KG1 (cell line): ENCODE measurements at places on chromosomes 2 and 18.

DNA sequence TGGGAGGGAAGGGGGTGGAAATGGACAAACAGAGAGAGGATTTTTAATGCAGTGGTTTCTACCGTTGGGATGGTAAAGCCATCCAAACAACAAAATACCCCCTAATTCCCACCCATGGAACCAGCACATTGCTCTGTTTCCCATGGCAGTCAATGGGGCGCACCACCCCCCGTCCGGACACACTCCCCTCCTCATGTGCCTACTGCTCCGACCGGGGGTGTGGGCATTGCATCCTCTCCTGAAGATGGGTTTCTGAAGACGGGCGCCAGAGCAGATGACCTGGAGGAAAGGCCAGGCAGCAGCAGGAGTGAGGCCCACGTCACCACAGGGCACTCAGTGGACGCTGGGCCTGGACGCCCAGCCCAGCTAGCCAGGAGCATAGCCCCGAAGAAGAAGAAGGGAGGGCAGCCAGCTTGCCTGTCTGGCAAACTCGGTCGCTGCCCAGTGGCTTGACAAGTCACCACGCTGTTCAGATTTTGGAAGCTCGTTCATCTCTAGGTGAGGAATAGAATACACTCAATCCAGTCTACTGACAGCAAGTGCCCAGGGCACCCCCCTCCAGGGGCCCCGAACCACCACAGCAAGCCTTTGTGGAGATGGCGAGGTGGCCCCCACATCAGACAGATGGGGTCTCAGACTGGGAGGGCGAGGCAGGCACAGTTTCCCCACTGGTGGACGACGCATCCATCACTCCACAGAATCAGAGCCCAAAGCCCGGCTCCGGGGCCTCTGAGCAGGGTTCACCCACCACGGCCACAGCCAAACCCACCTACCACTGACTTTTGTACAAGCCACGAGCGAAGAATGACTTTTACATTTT, 296.2 kb upstream of the SALL3 start:
- DNase-seq: no peak

GRCh38 chr2:10212827-10213226, 89.9 kb upstream of the HPCAL1 start:
- no peak for DNase-seq

DNA sequence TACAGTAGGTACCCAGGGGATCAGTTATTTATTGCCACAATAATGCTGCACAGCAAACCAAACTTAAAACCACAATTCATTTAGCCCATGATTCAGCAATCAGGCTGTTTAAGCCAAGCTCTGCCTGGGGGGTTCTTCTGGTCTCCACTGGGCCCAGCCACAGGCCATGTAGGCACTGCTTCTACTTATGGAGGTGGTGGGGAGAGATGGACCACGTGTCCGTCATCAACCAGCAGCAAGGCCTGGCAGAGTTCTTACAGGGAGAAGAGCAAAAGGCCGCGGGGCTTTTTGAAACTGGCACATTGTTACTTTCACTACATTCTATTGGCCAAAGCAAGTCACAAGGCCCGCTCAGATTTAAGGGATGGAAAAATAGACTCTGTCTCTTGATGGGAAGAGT, 76.3 kb upstream of the DAPL1 start:
- no peak for DNase-seq

GRCh38 chr2:28577791-28578680, 82.2 kb downstream of the PLB1 start:
- DNase-seq: no peak

GRCh38 chr18:57629422-57629821, 7.8 kb upstream of the NARS1 start:
- DNase-seq: no peak

DNA sequence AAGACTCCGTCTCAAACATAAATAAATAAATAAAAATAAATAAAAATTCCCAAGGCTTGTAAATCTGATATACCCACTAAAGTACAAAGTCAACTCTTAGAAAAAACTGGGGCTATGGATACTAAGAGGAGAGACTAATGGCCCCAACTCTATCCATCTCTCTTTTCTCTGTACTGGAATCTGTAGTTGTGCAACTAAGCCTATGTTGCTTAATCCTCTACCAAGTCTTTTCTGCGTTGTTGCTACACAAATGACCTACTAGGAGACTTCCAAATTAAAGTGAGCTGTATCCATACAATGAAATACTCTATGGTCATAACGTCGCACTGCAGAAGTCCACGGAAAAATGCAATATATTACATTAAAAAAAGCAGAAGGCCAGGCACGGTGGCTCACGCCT, 8.1 kb downstream of the MRPS5 start:
- DNase-seq: no peak

DNA sequence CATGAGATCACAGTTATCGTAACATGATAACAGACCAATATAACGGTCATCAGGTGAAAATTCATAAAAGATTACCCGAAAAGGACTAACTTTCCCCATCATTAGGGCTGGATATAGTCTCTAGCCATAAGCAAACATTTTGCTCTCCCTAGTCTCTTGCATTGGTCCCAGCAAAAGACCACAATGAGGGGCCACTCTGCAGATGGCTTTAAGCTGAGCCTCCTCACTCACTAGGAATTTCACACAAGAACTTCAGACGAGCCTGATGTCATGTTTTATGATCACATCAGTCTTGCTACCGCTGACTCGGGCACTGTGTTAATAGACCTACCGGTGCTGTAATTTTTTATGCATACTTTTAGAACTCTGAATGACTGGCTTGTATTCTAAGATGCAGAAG, 35.2 kb downstream of the STK17B start:
- no peak for DNase-seq

DNA sequence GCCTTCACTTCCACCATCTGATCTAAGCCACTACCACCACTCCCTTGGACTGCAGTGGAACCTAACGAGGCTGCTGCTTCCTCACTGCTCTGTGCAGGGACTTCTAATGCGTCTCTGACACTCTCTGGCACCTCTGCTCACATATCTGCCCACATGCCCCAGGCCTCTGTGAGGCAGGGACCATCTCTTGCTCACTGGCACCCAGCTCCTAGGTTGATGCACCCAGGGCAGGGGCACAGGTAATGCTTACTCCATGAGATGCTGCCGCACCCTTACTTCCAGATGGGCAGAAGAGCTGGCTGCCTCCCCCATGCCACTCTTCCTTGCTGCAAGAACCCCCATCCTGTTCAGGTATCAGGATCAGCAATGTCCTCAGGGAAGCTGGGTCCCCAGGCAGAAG, 294.0 kb upstream of the HS6ST1 start:
- no peak for DNase-seq

GRCh38 chr18:4198956-4199355, 256.2 kb downstream of the DLGAP1 start:
- DNase-seq: no peak

- no peak for DNase-seq
Measured at GRCh38 chr2:14550658-14551057, 81.9 kb upstream of the LRATD1 start.

GRCh38 chr2:41000374-41000773, 548.5 kb upstream of the SLC8A1 start:
- DNase-seq: no peak

GRCh38 chr2:45898819-45899218, 247.3 kb downstream of the PRKCE start:
- no peak for DNase-seq

GRCh38 chr2:1800716-1801388, 56.5 kb upstream of the PXDN start:
- DNase-seq: no peak

DNA sequence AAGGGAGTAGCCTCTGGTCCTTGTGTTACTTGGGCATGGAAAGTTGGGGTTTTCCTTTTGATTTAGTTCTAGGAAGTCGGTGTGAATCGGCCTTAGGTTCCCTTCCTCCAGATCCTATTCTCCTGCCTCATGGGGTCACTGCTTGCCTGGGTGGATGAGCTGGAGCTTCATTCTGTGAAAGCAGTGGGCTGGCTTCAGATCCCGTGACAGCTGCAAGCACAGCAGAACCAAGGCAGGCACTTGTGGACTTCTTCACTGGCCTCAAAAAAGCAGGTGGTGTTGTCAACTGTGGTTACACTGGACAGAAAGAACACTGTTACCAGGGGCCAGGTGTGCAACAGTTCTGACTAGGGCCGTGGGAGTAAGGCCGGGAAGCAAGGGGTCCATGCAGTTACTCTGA, 243.4 kb downstream of the LDLRAD4 start:
- no peak for DNase-seq

DNA sequence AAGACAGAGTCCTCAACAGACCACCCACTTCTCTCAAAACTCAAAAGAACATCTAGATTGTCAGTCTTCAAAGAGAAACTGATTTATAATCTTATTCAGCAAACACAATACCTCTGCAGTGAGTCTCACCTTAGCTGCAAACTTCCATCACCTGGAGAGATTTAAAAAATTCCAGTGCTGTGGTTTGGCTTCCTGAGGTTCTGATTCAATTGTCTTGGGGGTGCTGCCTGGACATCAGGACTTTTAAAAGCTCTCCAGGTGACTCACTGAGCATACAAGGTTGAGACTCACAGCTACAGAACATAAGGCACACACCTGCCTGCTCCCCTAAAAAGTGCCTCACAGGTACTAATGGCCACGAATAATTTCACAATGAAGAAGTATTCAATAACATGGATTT, 40.3 kb downstream of the RNF152 start:
- no peak for DNase-seq

DNA sequence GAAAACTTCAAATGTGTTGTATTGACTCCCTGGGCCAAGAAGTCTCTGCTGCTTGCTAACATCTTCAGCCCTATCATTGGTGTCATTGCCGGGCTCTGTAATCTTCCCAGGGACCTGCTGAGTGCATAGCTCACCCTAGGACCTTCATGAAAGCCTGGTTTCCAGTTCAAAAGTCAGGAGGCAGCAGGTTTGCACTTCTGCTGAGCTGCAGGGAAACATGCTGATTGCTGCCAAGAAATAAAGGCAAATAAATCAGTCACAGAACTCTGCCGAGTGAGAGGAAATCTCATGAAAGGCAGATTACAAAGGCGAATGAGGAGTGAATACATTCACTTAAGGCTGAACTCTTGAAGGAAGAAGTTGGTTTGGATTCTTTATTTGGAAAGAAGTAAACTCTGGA, 1947.6 kb upstream of the CELF4 start:
- DNase-seq: no peak

DNA sequence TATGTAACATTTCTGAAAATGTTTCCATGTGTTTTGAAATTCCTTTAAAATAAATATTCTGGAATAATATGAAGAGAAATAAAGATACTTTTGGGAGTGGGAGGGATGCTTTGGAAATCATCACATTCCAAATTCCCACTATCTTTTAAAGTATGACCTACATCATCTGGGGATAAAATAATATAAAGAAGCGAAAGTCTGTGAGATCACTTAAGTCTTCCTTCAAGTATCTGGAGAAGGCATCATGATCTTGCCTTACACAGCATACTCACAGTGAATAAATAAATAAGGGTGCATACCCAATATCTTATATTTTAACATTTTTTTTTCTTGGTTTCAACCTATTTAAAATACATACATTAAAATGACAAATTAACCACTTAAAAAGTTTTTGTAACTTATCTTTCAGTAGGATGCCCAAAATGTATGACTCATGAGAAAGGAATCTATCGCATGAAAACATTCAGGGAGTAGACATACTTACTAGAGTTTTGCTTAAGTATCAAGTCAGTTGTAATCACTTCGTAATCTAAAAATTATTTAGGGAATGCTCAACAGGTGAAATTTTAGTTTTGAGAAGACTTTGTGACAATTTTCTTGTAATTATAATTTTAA, 248.3 kb upstream of the COL3A1 start:
- DNase-seq: no peak

DNA sequence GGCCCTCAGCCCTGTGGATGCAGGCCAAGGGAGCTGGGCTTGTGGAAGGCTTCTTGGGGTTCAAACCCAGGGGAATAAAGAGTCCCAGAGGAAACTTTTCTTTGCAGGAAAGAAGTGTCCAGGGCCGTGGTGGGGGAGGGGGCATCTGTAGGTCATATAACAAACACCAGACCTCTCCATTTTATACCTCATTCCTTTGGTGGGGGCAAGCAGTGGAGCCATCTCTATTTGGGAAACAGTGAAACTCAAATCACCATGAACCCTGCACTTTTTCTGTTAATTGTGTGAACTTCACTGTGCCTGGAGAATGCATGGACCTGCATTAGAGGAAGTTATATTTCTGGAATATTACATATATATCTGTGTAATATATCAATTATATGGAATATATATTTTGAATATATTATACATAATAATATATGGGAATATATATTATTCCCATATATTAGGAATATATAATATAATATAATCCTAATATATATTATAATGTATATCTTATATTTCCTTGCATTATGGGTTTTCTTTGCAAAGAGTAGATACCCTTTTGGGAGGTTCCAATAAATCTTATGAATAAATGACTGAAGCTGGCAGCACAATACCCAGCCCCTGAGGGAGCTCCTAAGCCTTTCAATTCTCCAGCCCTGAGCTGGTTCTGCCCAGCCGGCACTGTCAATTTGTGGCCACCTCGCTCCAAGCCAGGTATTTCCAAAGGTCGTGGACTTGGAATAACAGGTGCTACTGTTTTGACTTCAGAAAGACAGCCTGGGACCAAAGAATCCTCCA, 97.7 kb upstream of the PKDCC start:
- no peak for DNase-seq

- DNase-seq: no peak
Measured at GRCh38 chr2:45344071-45344470, 267.0 kb downstream of the SRBD1 start.

- DNase-seq: no peak
Measured at GRCh38 chr2:75012080-75012479, 53.6 kb downstream of the POLE4 start.

GRCh38 chr2:69554981-69555380, 88.6 kb downstream of the AAK1 start:
- DNase-seq: no peak

DNA sequence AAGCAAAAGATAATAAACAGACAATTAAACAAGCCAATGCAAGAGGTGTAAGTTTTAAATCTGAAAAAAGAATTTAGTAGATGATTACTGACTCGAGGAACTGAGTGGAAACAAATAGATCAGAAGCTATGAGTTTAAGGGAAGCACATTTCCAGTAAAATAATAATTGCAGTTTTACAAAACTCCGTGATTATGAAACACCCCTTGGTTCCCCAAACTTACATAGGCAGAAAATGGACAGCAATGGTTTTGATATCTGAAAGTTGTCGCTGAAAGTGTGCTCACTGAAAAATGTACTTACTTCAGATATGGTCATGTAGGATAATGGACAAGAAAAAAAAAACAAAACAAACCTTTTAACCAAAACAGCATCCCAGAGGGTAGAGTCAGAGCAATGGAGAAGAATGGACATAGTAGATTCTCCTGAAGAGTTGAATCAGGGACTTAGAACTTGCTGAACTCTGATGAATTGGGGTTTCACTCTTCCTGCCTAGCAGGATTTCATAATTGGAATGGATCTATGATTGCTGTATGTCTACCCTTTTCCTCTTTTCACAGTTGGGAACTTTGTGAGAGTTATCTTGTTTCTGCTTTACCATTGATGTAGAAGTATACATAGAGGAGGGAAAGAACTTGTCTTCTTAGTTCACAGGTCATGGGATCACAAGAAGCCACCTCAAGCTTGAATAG, 305.6 kb upstream of the ZEB2 start:
- no peak for DNase-seq
